ENCODE measurements at places on chromosomes 7 and 10. TPM values are rescaled to one million over a fixed set of nuclear protein-coding genes. Genes with fewer than 3 reads are reported as not detected.

GRCh38 chr7:111436608-111437007, 125.7 kb downstream of the IMMP2L start:
- no peaks in the 10 kb centered on the region for H3K27me3 ChIP-seq
- no peak for DNase-seq
- H3K27ac ChIP-seq, result no peak overlapping the region

DNA sequence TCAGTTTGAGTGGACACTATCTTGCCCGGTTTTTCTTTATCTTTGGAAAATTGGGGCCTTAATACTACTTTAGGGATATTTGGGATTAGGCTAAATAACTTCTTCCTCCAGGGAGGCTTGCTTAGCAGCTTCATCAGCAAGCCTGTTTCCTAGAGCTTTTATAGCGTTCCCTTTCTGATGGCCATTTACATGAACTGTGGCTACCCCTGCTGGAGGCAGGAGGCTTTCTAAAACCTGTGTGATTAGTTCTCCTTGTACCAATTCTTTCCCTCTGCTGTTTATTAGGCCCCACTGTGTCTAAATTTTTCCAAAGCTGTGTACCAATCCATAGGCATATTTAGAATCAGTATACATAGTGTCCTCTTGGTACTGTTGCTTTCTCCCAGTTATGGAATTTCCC, 61.7 kb upstream of the CNTNAP2 start:
- DNase-seq, result no peak
- H3K36me3 ChIP-seq, result no peaks in the 10 kb centered on the region
- no peaks in the 10 kb centered on the region for H3K27me3 ChIP-seq
- H3K27ac ChIP-seq, result no peak overlapping the region
- H3K4me3 ChIP-seq, result no peak overlapping the region

- no peaks in the 10 kb centered on the region for H3K36me3 ChIP-seq
- no peak for DNase-seq
These were observed 188.8 kb downstream of the PARD3 start for GRCh38 chr10:34626158-34626880.

GRCh38 chr10:73054286-73054685, 42.4 kb downstream of the P4HA1 start:
- H3K27ac ChIP-seq, result peak overlapping the region; percentile 66
- DNase-seq, result no peak
- peaks cover 42% of the 10 kb centered on the region for H3K36me3 ChIP-seq
- H3K27me3 ChIP-seq, result no peaks in the 10 kb centered on the region
- no peak overlapping the region for H3K4me3 ChIP-seq

GRCh38 chr7:92025260-92025659, 84.6 kb downstream of the AKAP9 start:
- H3K36me3 ChIP-seq, result peaks cover 56% of the 10 kb centered on the region
- DNase-seq, result no peak
- H3K27me3 ChIP-seq, result no peaks in the 10 kb centered on the region
- no peaks in the 10 kb centered on the region for H3K4me1 ChIP-seq

- no peak overlapping the region for H3K27ac ChIP-seq
- no peak for DNase-seq
- H3K4me1 ChIP-seq, result no peaks in the 10 kb centered on the region
- H3K27me3 ChIP-seq, result no peaks in the 10 kb centered on the region
- no peak overlapping the region for H3K4me3 ChIP-seq
- no peaks in the 10 kb centered on the region for H3K36me3 ChIP-seq
These were observed 9.5 kb downstream of the C7orf25 start for GRCh38 chr7:42902331-42902730.

DNA sequence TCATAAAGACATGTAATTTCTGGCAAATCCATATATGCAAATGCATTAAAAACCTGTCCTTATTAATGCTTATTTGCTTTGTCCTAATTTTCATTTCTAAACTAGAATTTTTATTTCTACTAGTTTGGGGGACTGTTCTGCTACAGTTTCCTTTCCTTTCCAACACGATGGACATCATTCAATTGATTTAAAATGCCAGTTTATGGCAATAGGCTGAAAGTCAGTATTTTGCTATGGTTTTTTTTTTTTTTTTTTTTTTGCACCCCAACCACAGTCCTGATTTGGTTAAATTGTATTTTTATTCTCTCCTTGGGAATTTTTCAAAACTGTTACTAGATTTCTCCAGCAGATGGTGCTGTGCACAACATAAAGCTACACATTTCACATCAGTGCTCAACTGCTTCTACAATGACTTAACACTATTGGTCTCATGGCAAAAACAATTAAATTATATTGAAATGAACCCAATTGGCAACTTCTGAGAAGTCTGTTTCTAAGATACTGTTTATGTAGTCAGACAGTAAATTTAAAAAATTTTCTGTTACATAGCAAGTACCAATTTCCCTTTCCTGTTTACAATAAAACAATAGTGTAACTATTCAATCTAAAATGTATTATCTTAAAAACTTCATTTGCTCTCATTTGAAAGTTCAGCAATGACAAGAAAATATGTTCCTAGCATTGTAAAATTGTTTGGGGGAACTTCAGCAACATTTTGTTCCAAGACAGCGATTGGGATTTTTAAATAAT, 193.8 kb upstream of the CCDC6 start:
- DNase-seq, result no peak
- H3K4me3 ChIP-seq, result no peak overlapping the region

DNA sequence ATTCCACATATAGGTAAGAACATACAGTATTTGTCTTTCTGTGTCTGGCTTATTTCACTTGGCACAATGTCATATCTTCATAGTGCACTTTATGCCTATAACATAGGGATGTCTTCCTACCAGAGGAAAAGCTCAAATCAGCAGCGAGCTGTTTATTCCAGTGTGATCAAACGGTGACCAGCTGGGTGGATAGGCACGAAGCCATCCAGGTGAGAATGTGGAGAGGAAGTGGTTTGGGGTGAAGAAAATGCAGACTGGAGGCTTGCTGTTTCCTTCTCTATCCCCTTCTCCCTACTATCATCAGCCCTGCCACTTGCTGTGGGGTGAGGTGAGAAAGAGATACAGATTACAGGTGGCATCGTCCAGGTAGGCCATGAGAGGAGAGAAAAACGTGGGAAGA, 52.4 kb downstream of the CHCHD3 start:
- DNase-seq, result no peak
- no peaks in the 10 kb centered on the region for H3K27me3 ChIP-seq
- H3K27ac ChIP-seq, result no peak overlapping the region
- H3K36me3 ChIP-seq, result no peaks in the 10 kb centered on the region

- peaks cover 7% of the 10 kb centered on the region for H3K36me3 ChIP-seq
- no peak overlapping the region for H3K4me3 ChIP-seq
- no peaks in the 10 kb centered on the region for H3K4me1 ChIP-seq
- no peaks in the 10 kb centered on the region for H3K27me3 ChIP-seq
- no peak for DNase-seq
These were observed 38.1 kb downstream of the PTPN12 start for GRCh38 chr7:77575187-77575586.

Gene ZNF853
- 13.3 TPM for total RNA-seq

- H3K36me3 ChIP-seq, result no peaks in the 10 kb centered on the region
- H3K4me1 ChIP-seq, result no peaks in the 10 kb centered on the region
- H3K27me3 ChIP-seq, result no peaks in the 10 kb centered on the region
- no peak for DNase-seq
- H3K4me3 ChIP-seq, result no peak overlapping the region
These were observed 303.5 kb upstream of the MGMT start for GRCh38 chr10:129163531-129163930.

DNA sequence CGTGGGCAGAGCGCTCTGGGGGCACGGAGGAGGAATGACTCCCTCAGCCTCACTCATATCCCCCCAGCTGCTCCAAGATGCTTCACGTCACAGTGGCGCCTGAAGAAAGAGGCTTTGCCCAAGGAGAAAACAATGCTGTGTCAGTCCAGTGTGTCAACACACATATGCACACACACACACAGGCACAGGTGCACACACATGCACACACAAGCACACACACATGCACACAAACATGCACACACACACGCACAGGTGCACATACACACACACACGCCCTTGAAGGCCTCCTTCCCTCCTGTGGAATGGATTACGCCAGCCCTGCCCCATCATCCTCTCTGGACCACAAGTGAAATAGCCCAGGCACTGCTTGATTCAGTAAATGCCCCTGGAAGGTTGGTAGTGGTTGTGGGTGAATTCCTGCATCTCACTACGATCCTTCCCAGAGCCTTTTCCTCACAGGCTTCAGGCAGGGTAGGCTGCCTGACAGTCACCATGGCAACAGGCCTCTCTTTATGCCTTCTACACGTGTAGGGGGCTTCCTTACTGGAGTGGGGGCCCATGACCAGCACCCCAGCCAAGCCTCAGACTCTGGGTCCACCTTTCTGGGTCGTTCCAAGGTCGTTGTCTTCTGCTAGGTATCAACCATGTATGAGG, 371.5 kb upstream of the PODXL start:
- H3K4me1 ChIP-seq, result no peaks in the 10 kb centered on the region
- no peak for DNase-seq
- H3K36me3 ChIP-seq, result no peaks in the 10 kb centered on the region

GRCh38 chr7:99275496-99275895, 2.9 kb downstream of the MYH16 start:
- no peaks in the 10 kb centered on the region for H3K4me1 ChIP-seq
- no peak overlapping the region for H3K4me3 ChIP-seq
- no peak overlapping the region for H3K27ac ChIP-seq
- H3K36me3 ChIP-seq, result no peaks in the 10 kb centered on the region

Gene ARF5
- total RNA-seq, result 146 TPM

DNA sequence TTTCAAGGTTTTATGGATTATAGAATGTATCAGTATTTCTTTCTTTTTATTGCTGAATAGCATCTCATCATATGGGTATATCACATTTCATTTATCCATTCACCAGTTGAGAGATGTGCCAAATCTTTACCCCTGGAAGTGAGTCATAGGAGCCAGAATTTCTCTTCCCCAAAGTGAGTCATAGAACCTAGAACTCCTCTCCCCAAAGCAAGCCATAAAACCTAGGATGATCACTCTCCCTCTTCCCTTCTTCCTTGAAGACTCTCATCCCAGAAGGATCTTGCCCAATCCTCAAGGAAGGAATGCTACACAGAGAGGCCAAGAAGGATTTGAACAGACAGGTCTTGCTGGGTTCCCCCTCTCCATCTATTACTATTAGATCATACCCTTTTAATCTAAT, 199.9 kb downstream of the EVX1 start:
- H3K4me3 ChIP-seq, result no peak overlapping the region
- H3K27ac ChIP-seq, result no peak overlapping the region
- no peak for DNase-seq

DNA sequence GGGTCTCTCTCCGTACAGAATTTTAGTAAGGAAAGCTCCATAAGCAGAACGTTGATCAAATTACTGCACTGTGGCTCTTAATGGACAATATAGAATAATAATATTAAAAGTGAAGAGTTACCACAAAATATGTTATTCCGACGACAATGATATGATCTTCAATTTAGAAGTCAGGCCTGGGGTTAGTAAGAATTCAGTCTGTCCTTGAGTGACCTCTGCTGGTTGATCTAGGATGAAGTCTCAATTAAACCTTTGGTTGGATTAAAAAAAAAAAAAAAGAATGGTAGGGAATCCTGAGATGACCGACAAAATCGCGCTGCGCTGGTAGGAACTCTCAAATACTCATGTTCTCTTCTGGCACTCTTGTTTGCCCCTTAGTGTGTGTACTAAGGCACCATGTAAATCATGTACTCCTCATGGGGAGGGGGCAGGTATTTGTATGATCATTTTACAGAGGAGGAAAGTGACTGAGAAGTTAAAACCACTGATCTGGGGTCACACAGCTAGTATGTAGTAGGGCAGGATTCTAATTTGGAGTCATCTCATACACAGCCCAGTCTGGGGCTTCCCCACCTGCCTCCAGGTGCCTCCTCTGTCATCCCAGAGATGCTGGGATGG, 161.3 kb upstream of the NPVF start:
- no peaks in the 10 kb centered on the region for H3K36me3 ChIP-seq
- H3K27ac ChIP-seq, result no peak overlapping the region
- DNase-seq, result no peak

DNA sequence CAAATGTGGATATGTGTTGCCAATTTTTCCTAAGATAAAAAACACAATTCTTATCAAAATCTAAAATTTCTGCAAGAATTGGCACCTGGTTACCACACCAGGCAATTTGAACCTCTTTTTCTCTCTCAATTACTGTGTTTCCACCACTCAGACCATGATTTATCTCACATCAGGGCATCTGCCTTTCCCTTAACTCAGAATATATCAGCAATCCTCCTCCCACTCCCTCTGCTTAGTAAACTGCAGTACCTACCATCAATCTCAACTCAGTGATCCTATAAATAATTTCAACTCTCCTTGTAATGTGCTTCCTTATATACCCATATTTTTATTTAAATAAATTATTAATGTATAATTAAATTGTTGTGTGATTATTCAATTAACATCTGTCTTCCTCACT, 212.3 kb upstream of the PCDH15 start:
- H3K4me1 ChIP-seq, result no peaks in the 10 kb centered on the region
- H3K27me3 ChIP-seq, result no peaks in the 10 kb centered on the region
- no peaks in the 10 kb centered on the region for H3K36me3 ChIP-seq
- no peak overlapping the region for H3K27ac ChIP-seq
- no peak for DNase-seq
- H3K4me3 ChIP-seq, result no peak overlapping the region

- H3K4me3 ChIP-seq, result no peak overlapping the region
- no peaks in the 10 kb centered on the region for H3K27me3 ChIP-seq
- DNase-seq, result no peak
These were observed 188.9 kb upstream of the MALRD1 start for GRCh38 chr10:18859659-18860058.

Gene NCAPG2
- total RNA-seq, result 3.1 TPM

DNA sequence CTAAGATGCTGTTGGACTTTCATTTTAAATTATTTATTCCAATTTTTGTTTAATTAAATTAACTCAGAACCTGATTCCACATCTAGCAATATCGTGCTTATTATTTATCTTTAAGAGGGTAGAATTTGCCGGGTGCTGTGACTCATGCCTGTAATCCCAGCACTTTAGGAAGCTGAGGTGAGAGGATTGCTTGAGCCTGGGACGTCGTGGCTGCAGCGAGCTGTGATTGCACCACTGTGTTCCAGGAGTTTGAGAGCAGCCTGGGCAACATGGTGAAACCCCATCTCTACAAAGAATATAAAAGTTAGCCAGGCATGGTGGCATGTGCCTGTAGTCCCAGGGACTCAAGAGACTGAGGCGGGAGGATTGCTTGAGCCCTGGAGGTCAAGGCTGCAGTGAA, 47.8 kb downstream of the ZFAND4 start:
- H3K4me3 ChIP-seq, result no peak overlapping the region
- no peak overlapping the region for H3K27ac ChIP-seq
- no peaks in the 10 kb centered on the region for H3K36me3 ChIP-seq
- H3K27me3 ChIP-seq, result no peaks in the 10 kb centered on the region

DNA sequence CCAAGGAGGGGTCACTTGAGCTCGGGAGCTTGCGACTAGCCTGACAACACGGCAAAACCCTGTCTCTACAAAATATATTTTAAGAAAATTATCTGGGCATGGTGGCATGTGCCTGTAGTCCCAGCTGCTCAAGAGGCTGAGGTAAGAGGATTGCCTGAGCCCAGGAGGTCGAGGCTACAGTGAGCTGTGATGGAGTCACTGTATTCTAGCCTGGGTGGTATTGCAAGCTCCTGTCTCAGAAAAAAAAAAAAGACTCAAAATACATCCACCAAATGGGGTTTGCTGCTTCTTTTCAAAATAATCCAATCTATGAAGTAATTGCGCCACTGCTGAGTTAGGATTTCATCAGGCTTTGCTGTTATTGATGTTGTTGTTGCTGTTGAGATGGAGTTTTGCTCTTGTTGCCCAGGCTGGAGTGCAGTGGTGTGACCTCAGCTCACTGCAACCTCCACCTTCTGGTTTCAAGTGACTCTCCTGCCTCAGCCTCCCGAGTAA, 11.1 kb upstream of the VIM start:
- peak overlapping the region; percentile 63 for H3K27ac ChIP-seq
- H3K36me3 ChIP-seq, result no peaks in the 10 kb centered on the region
- H3K4me1 ChIP-seq, result peaks cover 16% of the 10 kb centered on the region

GRCh38 chr7:149423449-149424110, 37.3 kb downstream of the ZNF777 start:
- H3K27me3 ChIP-seq, result no peaks in the 10 kb centered on the region
- peak overlapping the region; percentile 24 for H3K27ac ChIP-seq
- DNase-seq, result no peak
- H3K4me3 ChIP-seq, result no peak overlapping the region
